ENCODE measurements at places on chromosomes 11 and 22. TPM values are rescaled to one million over a fixed set of nuclear protein-coding genes. Genes with fewer than 3 reads are reported as not detected.
A peak's percentile ranks its signal among the peaks of the same experiment; 100 is the strongest.

DNA sequence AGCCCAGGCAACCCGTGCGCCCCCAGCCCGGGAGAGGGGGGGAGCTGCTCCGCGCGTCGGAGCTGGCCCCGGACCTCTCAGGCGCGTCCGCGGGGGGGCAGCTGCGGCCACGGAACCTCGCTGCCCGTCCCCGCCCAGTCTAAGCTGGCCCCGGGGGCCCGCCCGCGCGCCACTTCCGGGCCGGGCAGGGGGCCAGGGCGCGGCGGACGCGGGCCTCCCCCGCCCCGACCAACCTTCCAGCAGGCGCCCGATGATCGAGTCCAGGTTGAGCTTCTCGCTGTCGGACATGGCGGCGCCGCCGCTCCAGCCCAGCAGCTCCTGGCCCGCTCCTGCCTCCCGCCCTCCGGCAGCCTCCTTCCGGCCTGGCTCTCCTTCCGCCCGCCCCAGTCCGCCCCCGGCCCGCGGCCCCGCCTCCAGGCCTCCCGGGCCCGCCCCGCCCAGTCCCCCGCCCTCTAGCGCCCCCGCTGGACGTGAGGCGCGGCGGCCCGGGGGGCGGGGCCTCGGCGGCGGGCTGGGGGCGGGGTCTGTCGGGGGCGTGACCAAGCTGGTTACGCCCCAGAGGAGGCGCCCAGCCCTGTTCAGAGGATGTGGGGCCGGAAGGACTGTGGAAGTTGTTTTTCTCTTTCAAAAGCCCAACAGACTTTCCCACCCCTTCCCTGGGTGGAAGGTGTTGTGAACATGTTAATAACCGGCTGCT is at the start of gene PPP1CA:
Gene PPP1CA (minus strand): TSS at position 364 of the 697 bp plus-strand sequence. CDS start 76 bp downstream, at position 288.
- DNase-seq: peak; percentile 92

DNA sequence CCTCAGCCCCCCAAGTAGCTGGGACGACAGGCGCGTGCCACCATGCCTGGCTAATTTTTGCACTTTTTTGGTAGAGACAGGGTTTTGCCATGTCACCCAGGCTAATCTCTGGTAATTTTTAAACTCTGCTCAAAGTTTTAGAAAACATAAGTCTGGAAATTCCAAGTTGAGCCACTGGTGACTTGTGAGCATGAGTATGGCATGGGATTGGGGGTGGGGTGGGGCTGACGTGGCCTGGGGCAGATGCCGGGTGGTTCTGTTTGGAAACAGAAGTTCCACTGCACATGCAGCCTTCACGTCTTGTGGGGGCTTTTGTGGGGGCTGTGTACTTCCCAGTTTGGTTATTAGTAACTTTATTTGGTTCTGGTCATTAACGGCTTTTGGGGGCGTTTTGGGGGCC is 67.3 kb downstream of the PTPRJ start:
- no peak for DNase-seq

GRCh38 chr11:130301002-130301401 is 13.7 kb downstream of the ZBTB44 start:
- DNase-seq: no peak

HSPA8 gene
- 357 TPM for total RNA-seq

SHANK2 gene
- 33.8 TPM for total RNA-seq

Measured in left lobe of liver (tissue), 2 donors.